ENCODE measurements at places on chromosomes 3 and 15. TPM values are rescaled to one million over a fixed set of nuclear protein-coding genes. Genes with fewer than 3 reads are reported as not detected.
A peak's percentile ranks its signal among the peaks of the same experiment; 100 is the strongest.

DNA sequence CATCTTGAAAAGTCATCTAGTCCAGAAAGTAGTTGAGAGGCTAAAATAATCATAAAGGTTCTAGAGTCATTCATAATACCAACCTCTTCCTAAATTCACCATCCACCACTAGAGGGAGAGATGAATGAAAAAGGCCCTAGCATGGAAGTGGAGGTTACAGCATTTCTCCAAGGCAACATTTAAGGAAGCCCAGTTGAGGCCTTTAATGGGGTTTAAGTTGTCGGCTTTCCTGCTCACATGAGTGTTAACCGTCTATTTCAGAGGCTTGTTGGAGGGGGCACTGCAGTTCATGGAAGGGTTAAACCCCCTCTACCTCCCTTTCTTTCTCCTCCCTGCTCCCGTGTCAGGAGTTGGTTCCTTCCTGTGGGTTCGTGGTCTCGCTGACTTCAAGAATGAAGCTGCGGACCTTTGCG is 3.8 kb upstream of the SLCO3A1 start:
- no peaks in the 10 kb centered on the region for H3K36me3 ChIP-seq
- H3K4me3 ChIP-seq = no peak overlapping the region
- H3K27ac ChIP-seq = no peak overlapping the region
- peaks cover 50% of the 10 kb centered on the region for H3K27me3 ChIP-seq
- DNase-seq = no peak

GRCh38 chr3:110123946-110124345 is 786.6 kb upstream of the DPPA4 start:
- no peaks in the 10 kb centered on the region for H3K4me1 ChIP-seq
- no peak for DNase-seq
- no peaks in the 10 kb centered on the region for H3K36me3 ChIP-seq
- H3K4me3 ChIP-seq = no peak overlapping the region
- H3K27me3 ChIP-seq = no peaks in the 10 kb centered on the region

DNA sequence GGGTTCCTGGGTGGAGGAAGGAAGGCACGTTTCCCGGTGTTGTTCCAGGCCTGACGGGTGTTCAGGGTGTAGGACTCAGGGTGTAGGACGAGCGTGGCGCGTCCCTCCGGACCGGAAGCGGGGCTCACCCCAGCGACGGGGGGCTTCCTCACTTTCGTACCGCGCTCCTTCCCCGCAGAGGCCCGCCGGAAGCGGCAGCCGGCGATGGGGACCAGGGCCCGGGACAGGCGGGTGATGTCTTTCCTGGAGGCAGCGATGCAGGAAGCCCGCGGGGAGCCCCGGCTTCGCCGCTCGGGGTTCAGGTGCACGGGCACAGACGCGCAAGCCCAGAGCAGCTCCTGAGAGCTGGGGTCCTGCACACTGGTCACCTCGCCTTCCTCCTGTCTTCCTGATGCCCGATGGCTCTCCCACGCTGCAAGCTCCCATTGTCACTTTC is 13.4 kb downstream of the FOXL2NB start:
- H3K4me3 ChIP-seq = no peak overlapping the region
- peaks cover 6% of the 10 kb centered on the region for H3K4me1 ChIP-seq

- no peaks in the 10 kb centered on the region for H3K36me3 ChIP-seq
- peaks cover 63% of the 10 kb centered on the region for H3K27me3 ChIP-seq
- H3K27ac ChIP-seq = no peak overlapping the region
- H3K4me3 ChIP-seq = no peak overlapping the region
Measured at GRCh38 chr15:96353930-96354730, 23.6 kb downstream of the NR2F2 start.

- peak overlapping the region; percentile 60 for H3K4me3 ChIP-seq
- no peaks in the 10 kb centered on the region for H3K36me3 ChIP-seq
- peaks cover 2% of the 10 kb centered on the region for H3K27me3 ChIP-seq
- DNase-seq = no peak
Measured at GRCh38 chr3:15180042-15180611, 25.9 kb upstream of the CAPN7 start.

DNA sequence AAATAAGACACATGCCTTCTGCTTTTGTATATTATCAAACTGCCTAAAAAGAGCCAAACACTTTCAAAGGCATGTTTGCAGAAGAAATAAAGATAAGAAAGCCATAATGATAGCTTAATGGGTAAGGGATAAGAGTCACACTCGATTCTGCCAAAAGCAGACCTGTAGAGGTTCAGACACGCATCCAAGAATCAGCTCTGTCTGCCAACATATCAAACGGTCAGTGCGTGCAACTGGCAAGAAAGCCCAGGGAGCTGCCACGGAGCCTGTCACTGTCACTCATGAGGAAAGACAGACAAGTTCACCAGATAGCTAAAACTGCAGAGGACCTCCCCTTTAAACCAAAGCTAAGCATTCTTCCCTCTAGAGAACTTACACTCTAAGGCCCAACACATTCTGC is 23.2 kb downstream of the DCP1A start:
- no peak overlapping the region for H3K27ac ChIP-seq
- H3K36me3 ChIP-seq = peaks cover 38% of the 10 kb centered on the region
- H3K4me3 ChIP-seq = no peak overlapping the region
- DNase-seq = no peak
- no peaks in the 10 kb centered on the region for H3K27me3 ChIP-seq

DNA sequence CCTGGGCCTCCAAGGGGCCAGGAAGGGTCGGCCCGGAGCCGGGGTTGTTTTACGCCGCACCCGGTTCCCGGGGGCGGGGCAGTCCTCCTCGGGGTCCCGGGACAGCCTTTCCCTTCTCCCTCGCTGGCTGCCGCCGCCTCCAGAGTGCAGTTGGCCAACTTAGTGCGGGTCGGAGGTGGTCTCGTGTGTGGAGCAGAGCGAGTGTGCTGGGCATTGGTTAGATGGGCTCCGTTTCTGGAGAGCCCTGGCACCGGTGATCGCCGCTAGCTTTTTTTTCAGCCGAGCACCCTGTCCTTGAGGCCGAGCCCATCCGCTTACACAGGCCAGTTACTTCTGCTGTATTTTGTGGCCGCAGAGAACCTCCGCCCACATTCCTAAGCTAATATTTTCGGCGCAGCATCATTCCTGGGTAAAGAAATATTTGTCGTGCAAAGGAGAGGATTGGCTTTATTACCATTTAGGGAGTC is 585 bp downstream of the KIF23 start:
- peak overlapping the region; percentile 78 for H3K4me3 ChIP-seq
- H3K36me3 ChIP-seq = peaks cover 2% of the 10 kb centered on the region
- DNase-seq = no peak
- H3K4me1 ChIP-seq = peaks cover 11% of the 10 kb centered on the region

DNA sequence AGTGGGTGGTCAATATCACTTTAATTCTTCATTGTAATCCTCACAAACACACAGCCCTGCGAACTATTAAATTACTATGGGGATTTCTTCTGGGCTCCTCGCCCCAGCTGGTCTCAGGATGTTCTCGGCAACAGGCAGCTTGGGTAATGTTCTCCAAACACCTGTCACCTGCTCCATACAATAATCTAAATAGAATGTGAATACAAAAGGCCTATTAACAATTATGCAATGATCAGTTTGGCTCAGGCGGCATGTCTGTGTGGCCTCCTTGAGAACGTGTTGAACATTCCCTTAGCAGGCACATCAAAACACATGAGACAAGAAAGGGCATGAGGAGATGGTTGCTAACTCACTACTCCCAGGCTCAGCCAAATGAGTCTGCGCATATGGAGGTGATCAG is 158.6 kb upstream of the KBTBD8 start:
- H3K4me3 ChIP-seq = no peak overlapping the region
- no peak for DNase-seq
- H3K27me3 ChIP-seq = peaks cover 2% of the 10 kb centered on the region
- no peaks in the 10 kb centered on the region for H3K4me1 ChIP-seq
- no peak overlapping the region for H3K27ac ChIP-seq
- no peaks in the 10 kb centered on the region for H3K36me3 ChIP-seq

DNA sequence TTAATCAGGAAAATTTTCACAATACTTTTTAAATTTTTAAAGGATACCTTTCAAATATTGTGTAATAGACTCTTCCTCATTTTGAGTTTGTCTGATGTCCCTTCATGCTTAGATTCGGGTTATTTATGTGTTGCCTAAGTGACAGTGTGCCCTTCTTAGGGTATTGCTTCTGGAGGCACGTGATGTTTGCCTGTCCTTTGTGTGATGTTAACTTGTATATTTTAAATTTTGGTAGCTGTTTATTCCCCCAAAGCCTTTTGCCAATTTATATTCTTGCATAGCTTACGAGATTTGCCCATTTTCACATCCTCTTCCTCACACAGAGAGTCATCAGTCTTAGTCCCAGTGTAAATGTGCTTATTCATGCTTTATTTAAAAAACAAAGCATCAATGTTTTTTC is 433.1 kb downstream of the EPHB1 start:
- H3K27me3 ChIP-seq = no peaks in the 10 kb centered on the region
- H3K4me3 ChIP-seq = no peak overlapping the region
- H3K4me1 ChIP-seq = no peaks in the 10 kb centered on the region

DNA sequence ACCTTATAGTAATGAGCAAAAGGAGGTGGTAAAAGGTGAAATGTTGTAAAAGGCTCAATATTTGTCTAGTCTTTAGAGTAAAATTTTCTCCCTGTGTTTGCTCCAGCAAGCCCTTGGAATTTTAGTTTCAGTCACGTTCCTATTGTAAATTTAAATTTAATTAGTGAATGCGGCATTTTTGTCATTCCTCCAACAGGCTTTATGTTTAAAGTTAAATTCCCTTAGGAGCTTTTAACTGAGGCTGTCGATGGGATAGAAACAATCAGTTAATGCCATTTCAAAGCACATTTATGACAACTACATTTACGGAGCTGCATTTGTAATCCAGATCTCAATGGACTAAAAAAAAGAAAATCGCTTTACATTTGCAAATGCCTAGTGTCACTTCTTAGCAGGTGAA is 868 bp upstream of the GADL1 start:
- H3K4me1 ChIP-seq = peaks cover 6% of the 10 kb centered on the region
- H3K36me3 ChIP-seq = no peaks in the 10 kb centered on the region
- H3K27ac ChIP-seq = no peak overlapping the region
- peaks cover 17% of the 10 kb centered on the region for H3K27me3 ChIP-seq
- H3K4me3 ChIP-seq = no peak overlapping the region

DNA sequence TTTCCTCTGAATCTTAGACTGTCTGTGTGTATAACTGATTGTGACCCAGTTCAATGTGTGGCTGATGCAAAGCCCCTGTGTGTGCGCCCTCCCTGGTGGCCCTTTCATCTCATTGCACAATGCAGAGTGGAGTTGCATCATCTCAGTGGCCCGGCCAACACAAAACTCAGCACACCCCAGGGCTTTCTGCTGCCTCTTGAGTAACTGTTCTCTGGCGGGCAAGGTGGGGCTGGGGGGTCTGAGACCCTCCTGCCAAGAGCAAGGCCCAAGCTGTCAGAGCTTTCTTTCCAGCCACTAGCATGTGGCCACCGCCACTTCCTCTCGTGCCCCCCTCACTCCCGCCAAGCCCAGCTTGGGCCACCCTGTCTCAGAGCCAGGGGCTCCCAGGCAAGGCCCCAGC is 80.7 kb upstream of the ALDH1L1 start:
- DNase-seq = no peak
- H3K27me3 ChIP-seq = peaks cover 12% of the 10 kb centered on the region
- H3K27ac ChIP-seq = no peak overlapping the region
- no peaks in the 10 kb centered on the region for H3K36me3 ChIP-seq
- no peak overlapping the region for H3K4me3 ChIP-seq
- no peaks in the 10 kb centered on the region for H3K4me1 ChIP-seq

DNA sequence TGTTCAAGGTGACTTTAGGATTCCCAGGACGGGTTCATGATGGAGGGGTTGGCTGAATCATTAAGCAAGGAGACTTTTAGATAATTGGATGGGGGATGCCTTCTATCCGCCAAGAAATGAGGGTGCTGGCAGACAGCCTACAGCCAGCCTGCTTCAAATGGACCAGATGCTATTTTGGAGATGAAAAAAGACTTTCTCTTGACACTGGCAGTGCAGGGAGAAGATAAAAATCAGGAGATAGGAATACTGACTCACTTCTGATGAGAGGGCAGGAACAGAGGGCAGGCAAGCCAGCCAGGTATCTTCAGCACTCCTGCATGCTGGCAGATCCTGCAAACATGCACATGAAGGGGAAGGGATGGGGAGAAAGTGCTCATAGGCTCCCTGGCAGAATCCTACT is 7.7 kb upstream of the SYN2 start:
- DNase-seq = no peak
- no peaks in the 10 kb centered on the region for H3K4me1 ChIP-seq
- no peaks in the 10 kb centered on the region for H3K36me3 ChIP-seq
- no peak overlapping the region for H3K27ac ChIP-seq
- peaks cover 22% of the 10 kb centered on the region for H3K27me3 ChIP-seq

DNA sequence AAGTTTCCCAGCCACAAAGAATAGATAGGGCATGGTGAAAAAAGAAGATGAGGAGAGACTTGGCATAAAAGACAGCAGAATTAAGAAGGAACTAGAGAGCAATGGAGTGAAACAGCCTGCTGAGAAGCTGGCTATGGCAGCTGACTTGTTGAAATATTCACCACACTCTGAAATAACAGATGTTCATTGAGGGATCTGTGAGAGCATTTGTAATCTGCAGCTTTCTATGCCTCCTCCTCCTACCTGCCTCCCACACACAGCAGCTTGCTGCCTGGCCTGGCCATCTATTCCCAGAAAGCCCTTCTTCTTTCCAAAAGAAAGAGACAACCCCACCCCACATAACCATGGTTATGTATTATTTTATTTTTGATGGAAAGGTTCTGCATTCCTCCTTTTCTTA is 303.9 kb downstream of the GAP43 start:
- DNase-seq = no peak
- no peak overlapping the region for H3K27ac ChIP-seq
- H3K4me3 ChIP-seq = no peak overlapping the region
- H3K4me1 ChIP-seq = peaks cover 3% of the 10 kb centered on the region
- H3K27me3 ChIP-seq = peaks cover 7% of the 10 kb centered on the region
- no peaks in the 10 kb centered on the region for H3K36me3 ChIP-seq

GRCh38 chr15:60960517-60960916 is 268.6 kb downstream of the RORA start:
- no peaks in the 10 kb centered on the region for H3K36me3 ChIP-seq
- H3K4me1 ChIP-seq = no peaks in the 10 kb centered on the region
- no peak overlapping the region for H3K4me3 ChIP-seq
- DNase-seq = no peak
- peaks cover 3% of the 10 kb centered on the region for H3K27me3 ChIP-seq
- H3K27ac ChIP-seq = no peak overlapping the region

GRCh38 chr15:88918738-88919137 is 5.6 kb upstream of the MFGE8 start:
- peaks cover under 1% of the 10 kb centered on the region for H3K4me1 ChIP-seq
- no peak for DNase-seq
- peaks cover 28% of the 10 kb centered on the region for H3K27me3 ChIP-seq
- no peak overlapping the region for H3K27ac ChIP-seq
- H3K36me3 ChIP-seq = no peaks in the 10 kb centered on the region

- peaks cover 16% of the 10 kb centered on the region for H3K4me1 ChIP-seq
- no peak overlapping the region for H3K4me3 ChIP-seq
- H3K36me3 ChIP-seq = no peaks in the 10 kb centered on the region
- no peak for DNase-seq
- H3K27ac ChIP-seq = no peak overlapping the region
Measured at GRCh38 chr3:129530251-129530791, 1.9 kb downstream of the RHO start.

The ISLR gene
- total RNA-seq = not detected

The DNAH12 gene
- 0.22 TPM for total RNA-seq

The GOLGA8S gene
- total RNA-seq = 0.09 TPM

The SLC7A14 gene
- total RNA-seq = not detected

The GUCA1C gene
- total RNA-seq = not detected

The FAM107A gene
- total RNA-seq = not detected

The GPR171 gene
- total RNA-seq = 0.35 TPM

The LCMT2 gene
- 15.5 TPM for total RNA-seq

The PIGB gene
- 29.8 TPM for total RNA-seq

The KBTBD8 gene
- total RNA-seq = 53.3 TPM

The ACOX2 gene
- not detected for total RNA-seq

The ZNF660 gene
- 5.2 TPM for total RNA-seq

The TGM4 gene
- total RNA-seq = not detected

The LDHAL6B gene
- total RNA-seq = not detected

The UROC1 gene
- not detected for total RNA-seq
